ENCODE measurements at places on chromosomes 1 and 21.

DNA sequence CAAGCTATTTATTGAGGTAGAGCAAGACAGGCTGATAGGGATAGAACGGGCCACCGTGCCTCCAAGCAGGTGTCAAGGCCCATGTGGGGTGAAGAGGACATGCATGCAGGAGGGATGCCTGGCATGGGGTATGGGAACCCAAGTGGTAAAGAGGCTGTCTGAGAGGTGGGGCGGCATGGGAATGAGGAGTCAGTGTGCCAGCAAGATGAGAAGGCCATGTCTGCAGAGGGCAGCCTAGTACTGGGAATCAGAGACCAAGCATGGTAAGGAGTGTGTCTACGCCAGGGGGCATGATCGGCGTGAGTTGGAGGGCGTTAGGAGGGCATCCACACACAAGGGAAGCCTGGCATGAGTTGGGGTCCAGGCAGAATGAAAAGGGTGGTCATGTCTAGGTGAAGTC, 303.7 kb upstream of the PLD5 start:
- no peak for DNase-seq

GRCh38 chr1:221912230-221912629, 170.3 kb upstream of the DUSP10 start:
- DNase-seq: no peak

DNA sequence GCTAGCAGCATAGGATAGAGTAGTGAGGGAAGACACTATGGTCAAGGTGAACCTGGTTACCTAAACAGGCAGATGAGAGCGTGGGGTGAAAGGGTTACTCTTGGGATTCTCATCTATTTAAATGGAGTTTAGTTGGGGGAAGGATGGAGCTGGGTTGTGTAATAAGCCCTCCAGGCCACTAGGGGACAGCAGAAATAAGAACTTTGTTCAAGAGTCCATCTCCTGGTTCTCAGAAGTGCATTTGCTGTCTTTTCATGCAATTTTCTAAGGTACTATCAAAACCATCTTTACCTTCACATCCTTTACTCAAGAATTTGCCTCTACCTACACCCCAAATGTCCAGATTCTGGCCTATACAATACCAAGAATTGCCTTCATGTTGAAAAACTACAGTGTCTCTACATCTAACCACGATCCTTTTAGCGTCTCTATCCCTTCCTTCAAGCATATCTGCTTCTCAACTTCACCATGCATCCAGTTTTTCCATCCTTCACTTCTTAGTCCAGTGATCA, 28.0 kb downstream of the SLAMF1 start:
- no peak for DNase-seq

- DNase-seq: no peak
Measured at GRCh38 chr1:1545946-1546737, 5.7 kb upstream of the TMEM240 start.

DNA sequence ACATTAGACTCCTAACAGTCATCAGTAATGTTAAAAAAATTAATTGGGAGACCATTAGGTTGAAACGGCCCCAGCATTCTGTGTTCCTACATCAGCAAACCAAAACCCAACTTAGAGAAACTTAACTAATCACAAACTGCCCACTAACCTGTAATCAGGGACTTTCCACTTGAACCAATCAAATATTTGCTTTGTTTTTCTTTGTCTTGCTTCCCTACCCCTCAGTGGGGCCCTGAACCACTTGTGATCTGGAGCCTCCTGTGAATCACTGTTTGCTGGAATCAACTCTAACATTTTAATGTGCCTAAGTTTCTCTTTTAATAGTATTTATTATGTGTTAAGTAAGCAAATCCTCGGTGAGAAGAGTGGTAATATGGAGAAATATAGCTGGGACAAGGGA, 64.0 kb downstream of the ABCA4 start:
- DNase-seq: no peak

DNA sequence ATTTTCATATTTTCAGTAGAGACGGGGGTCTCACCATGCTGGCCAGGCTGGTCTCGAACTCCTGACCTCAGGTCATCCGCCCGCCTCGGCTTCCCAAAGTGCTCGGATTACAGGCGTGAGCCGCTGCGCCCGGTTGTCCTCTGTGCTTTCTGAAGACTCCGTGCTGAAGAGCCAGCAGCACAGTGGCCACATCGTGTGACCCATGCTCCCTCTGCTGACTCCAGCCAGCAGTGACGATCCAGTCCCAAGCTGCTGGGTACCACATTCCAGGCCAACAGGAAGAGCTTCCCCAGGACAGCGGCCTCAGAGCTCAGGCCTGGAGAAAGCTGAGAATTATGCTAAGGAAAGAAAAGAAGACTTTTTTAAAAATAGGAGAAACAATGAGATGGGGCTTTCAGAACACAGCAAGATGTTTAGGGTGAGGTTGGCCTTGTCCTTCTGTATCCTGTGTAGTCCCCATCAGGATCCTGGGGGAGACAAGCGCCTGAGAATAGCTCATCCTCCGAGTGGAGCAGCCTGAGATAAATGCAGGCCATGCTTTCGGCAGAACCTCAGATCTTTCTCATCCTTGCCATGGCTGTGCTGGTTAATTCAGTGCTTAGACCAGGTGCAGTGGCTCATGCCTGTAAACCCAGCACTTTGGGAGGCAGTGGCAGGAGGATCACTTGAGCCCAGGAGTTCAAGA, 207.1 kb downstream of the SLC35F3 start:
- no peak for DNase-seq

- no peak for DNase-seq
Measured at GRCh38 chr1:234970401-234970730, 158.3 kb downstream of the TOMM20 start.

DNA sequence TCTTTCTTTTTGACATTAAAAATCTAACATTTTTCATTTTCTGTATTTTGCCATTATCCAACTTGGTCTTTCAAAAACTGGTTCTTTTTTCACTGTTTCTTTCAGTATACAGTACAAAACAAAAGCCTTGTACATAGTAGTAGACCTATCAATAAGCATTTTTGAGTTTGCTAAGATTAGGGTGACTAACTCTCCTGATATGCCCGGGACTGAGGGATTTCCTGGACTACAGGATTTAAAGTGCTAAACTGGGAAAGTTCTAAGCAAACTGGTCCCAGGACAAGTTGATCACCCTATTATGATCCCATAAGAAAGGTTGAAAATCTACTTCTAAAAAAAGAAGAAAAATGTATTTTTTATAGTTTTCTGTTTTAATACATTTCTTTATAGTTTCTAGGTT, 120.9 kb downstream of the USP25 start:
- no peak for DNase-seq

- no peak for DNase-seq
Measured at GRCh38 chr1:170596701-170597100, 64.7 kb downstream of the GORAB start.

- DNase-seq: no peak
Measured at GRCh38 chr1:177669161-177669560, 300.7 kb downstream of the SEC16B start.

DNA sequence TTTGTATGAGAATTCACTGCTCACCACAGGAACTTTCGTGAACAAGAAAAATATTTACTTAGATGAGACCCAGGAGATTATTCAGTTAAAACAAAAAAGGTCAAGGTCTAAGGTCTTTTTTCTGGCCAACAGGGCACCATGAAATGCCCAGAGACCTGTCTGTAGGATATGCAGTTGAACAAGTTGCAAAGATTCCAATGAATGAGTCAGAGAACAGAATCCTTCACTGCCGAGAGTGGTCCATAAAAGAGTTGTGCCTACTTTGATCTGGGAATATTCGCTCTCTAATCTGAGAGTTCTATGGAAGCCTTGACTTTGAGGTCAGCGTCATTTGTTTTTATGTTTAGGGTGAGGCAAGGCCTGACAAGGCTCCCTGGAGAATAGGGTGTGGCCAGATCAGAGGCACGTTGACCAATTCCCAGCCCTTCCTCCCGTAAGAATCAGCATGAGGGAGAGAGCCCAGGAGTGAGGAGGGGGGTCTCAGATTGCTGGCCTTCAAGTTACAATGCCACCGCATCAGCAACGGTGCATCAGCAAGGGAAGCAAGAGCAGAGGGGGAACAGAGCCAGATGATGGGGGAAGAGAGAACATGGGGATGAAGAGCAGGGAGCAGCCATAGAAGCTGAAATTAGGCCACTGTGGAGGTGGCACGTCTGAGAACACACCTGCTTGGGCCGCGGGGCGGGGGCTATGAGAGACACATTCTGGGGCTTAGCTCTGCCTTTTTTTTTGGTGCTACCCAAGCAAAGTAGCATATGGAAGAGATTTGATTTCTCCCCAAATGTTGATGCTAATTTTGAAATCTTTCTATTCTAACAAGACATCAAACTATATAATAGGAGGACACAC, 206.4 kb upstream of the RAB4A start:
- DNase-seq: no peak

- no peak for DNase-seq
Measured at GRCh38 chr1:24263211-24263610, 55.9 kb upstream of the GRHL3 start.

- no peak for DNase-seq
Measured at GRCh38 chr1:38085666-38086330, 39.2 kb upstream of the POU3F1 start.

DNA sequence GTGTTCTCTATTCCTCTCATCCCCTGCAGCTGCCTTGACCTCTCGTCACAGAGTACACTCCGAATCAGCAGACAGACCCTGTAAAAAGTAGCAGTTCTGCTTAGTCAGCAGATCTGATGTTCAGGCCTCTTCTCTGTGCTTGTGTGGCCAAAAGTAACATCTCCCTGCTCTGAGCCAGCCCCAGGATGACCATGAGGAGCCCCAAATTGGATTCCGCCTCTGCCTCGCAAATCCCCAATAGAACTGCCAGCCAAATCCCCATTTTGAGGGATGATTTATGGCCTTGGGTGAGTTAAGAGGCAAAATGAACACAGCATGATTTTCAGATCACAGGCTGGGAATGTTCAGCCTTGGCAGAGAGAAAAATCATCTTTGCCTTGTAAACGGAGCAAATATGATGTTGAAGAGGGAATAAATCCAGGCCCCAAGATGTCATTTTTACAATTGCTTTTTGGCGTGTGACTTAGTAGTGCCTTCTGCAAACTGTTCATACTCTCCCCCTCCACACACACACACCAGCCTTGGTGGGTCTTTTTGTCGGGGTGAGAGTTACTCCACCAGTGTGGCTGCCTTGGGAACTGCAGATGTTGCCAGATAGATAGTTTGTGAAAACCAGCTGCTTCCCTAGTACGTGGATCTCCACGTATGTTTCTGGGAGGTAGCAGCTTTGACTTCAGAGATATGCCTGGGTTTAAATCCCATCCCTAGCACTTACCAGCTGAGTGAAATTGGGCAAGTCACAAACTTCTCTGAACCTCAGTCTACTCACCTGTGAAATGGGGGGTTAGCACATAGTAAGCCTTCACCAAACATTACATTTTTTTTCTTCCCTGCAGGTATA, 77.8 kb downstream of the MAN1C1 start:
- DNase-seq: no peak

- no peak for DNase-seq
Measured at GRCh38 chr1:89286549-89287180, 14.0 kb upstream of the GBP5 start.

- DNase-seq: no peak
Measured at GRCh38 chr1:48236716-48237470, 14.4 kb downstream of the SLC5A9 start.

DNA sequence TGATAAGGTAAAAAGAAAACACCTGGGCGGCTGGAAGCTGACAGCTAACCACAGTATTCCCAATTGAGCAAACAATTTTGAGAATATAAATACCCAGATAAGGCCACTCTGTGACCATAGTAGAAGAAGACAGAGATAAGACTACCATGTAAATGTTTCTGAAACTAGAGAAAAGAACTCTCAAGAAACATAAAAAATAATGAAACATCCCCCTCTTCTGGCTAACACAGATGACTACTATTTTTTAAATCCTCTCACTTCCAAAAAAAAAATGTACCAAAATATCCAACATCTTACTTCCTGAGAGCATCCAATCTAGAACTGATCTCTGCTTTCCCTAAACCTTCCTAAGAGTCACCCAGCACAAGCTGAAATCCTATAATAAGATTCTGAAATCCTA, 125.9 kb downstream of the HFM1 start:
- DNase-seq: no peak

DNA sequence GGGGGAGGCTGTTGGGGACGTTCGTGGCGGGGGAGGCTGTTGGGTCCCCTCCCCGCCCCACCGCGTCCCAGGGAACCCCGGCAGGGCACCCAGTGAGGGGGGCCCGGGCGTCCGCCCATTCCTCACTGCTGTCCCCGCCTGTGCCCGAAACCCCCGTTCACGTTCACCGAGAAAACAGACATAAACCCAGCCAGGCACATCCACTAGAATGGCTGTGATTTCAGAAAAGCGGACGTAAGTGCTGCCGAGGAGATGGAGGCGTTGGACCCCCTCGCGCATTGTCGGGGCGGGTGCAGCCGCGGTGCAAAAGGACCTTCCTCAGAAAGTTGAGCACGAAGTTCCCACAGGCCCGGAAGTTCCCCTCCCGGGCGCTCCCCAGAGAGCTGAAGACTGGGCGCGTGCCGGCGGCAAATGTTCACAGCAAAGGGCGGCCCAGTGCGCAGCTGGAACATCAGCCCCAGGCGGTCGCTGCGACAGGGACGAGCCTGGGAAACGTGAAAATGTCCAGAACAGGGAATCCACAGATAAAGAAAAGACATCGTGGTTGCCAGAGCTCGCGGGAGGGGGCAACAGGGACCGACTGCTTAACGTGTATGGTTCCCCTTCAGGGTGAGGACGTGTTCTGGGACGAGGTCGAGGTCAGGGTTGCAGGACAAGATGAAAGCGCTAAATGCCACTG, 18.5 kb upstream of the SAMD11 start:
- no peak for DNase-seq

DNA sequence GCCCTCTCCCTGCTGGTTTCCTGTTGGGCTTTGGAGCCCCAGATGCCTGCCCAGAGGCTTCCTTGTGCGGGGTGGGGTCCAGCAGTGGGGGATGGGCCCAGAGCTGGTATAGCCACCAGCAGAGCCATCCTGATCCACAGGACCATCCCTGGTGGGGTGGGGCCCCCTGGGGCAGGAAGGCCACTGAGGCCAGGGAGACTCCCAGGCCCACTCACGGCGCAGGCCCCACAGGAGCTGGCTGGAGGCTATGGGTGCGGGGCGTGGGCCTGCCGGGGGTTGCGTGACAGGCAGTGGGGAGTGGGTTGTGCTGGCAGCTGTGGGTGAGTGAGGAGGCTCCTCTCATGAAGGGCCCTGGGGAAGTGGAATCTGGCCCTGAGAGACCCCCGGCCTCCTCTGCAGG, 5.7 kb downstream of the LRRC3 start:
- no peak for DNase-seq

GRCh38 chr1:30756545-30757351, 826 bp downstream of the LAPTM5 start:
- peak; percentile 45 for DNase-seq

GRCh38 chr21:33971492-33972013, 55.9 kb upstream of the ATP5PO start:
- DNase-seq: no peak

Data from stimulated activated CD8-positive, alpha-beta memory T cell treated with anti-CD3 and anti-CD28 coated beads, Interleukin-12 subunit alpha, Interleukin-12 subunit beta, amount 100 ng/mL, for 1 hour (primary cell).